ENCODE measurements at places on chromosomes 4 and X. TPM values are rescaled to one million over a fixed set of nuclear protein-coding genes. Genes with fewer than 3 reads are reported as not detected.

- DNase-seq: no peak
Measured at GRCh38 chr4:143282211-143282707, 54.4 kb upstream of the GAB1 start.

DNA sequence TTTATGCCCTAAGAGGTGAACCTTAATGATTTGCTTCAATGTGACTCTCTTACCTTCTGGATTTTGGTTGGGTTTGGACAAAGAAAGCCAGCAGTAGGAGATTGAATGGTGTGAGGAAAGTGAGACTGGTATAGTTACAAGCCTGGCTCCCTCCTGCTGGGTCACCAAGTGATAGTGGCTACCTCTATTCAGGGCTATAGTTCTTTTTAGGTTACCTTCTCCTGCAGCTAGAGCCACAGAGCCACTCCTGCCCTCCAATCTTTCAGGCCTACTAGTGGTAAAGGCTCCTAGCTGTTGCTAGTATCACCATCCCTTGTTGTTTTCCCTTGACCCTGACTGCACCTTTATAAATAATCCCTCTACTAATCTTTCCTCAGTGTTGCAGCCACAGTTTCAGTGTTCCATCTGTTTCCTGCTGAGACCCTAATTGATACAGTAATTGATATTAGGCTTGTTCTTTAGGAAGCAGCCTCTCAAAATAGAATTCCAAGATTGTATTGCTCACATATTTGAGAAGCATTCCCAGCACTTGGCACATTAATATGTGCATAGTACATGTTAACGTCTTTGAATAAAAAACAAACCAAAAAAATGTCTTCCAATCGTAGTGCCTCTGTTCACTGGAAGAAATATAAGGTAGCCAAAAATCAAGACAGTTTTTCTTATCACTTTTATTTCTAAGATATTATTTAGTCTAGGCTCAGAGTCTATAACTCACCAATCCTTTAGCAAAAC is 82.3 kb downstream of the SRPX start:
- no peak for DNase-seq

DNA sequence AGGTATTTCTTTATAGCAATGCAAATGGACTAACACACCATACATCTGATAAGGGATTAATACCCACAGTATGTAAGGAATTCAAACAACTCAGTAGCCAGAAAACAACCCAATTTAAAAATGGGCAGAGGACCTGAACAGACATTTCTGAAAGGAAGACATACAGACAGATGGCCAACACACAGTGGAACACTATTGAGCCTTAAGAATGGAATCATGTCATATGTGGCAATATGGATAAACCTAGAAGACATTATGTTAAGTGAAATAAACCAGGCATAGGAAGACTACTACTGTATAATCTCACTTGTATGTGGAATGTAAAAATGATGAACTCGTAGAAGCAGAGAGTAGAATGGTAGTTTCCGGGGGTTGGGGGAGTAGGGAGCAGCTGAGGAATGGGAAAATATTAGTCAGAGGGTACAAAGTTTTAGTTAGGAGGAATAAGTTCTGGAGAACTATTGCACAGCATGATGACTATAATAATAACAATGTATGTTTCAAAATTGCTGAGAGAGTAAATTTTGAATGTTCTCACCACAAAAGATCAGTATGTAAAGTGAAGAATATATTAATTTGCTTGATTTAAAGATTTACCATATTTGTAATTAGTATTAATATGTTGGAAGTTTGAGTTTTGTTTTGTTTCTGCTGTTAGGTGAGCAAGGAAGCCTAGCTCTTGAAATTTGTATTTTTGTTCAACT is 25.2 kb downstream of the WDR44 start:
- no peak for DNase-seq

GRCh38 chr4:5365071-5366008 is 314.1 kb downstream of the STK32B start:
- no peak for DNase-seq

GRCh38 chrX:77693594-77693993 is 92.4 kb downstream of the ATRX start:
- no peak for DNase-seq

- no peak for DNase-seq
Measured at GRCh38 chr4:76074993-76075600, 588 bp downstream of the ART3 start.

The DRP2 gene
- under 0.01 TPM for total RNA-seq

The USP51 gene
- 1.9 TPM for total RNA-seq

The HSFX4 gene
- total RNA-seq: not detected

The SASH3 gene
- 18.7 TPM for total RNA-seq

Measured in breast epithelium (tissue), 4 donors.